Activated naive CD4-positive, alpha-beta T cell treated with anti-CD3 and anti-CD28 coated beads, Interleukin-2, amount 50 U/mL, for 72 hours (primary cell): ENCODE measurements at places on chromosomes 13 and 19. TPM values are rescaled to one million over a fixed set of nuclear protein-coding genes. Genes with fewer than 3 reads are reported as not detected.

The ZNF211 gene
- 12.0 TPM for total RNA-seq

The MBD3L2 gene
- not detected for total RNA-seq

The UBE2M gene
- 121 TPM for total RNA-seq

The FBN3 gene
- total RNA-seq = not detected

The PRODH2 gene
- total RNA-seq = not detected

The MIPEP gene
- total RNA-seq = 4.2 TPM

The SMAD9 gene
- not detected for total RNA-seq

The SKA3 gene
- total RNA-seq = 29.2 TPM

The SOHLH2 gene
- total RNA-seq = not detected

The ZNF329 gene
- 3.6 TPM for total RNA-seq

The PSG7 gene
- total RNA-seq = not detected

The GRIN2D gene
- 0.45 TPM for total RNA-seq

The TGFBR3L gene
- 5.8 TPM for total RNA-seq

The PLIN5 gene
- 0.41 TPM for total RNA-seq

The ERICH4 gene
- total RNA-seq = not detected

The PRRG2 gene
- 2.3 TPM for total RNA-seq

The CASP14 gene
- total RNA-seq = not detected

The PLEKHF1 gene
- total RNA-seq = 24.3 TPM

The SAE1 gene
- total RNA-seq = 121 TPM

The SHC2 gene
- not detected for total RNA-seq

The ZNF208 gene
- 4.2 TPM for total RNA-seq

The PGLYRP2 gene
- total RNA-seq = 0.29 TPM

The FFAR3 gene
- 5.1 TPM for total RNA-seq

The LPAR2 gene
- total RNA-seq = 122 TPM

The HNRNPL gene
- 720 TPM for total RNA-seq

The ANKLE1 gene
- 8.4 TPM for total RNA-seq

The HSD17B14 gene
- total RNA-seq = 1.7 TPM

The LRRC4B gene
- not detected for total RNA-seq

The EPS8L1 gene
- 2.6 TPM for total RNA-seq

The CYP2A6 gene
- 0.23 TPM for total RNA-seq

The TEX26 gene
- not detected for total RNA-seq

The MEX3D gene
- 3.0 TPM for total RNA-seq

The MIA gene
- total RNA-seq = not detected

The ZNF230 gene
- total RNA-seq = 3.6 TPM

The CEACAM3 gene
- not detected for total RNA-seq

The FGF22 gene
- not detected for total RNA-seq

The CYP4F2 gene
- 0.43 TPM for total RNA-seq

The LGALS4 gene
- 0.59 TPM for total RNA-seq

The TMEM238 gene
- total RNA-seq = 7.8 TPM

The BST2 gene
- 126 TPM for total RNA-seq

The TGDS gene
- 22.9 TPM for total RNA-seq

The KLK2 gene
- total RNA-seq = not detected

The EIF3K gene
- total RNA-seq = 282 TPM

The CEACAM20 gene
- total RNA-seq = not detected

The APOE gene
- total RNA-seq = 2.9 TPM

The ZSWIM9 gene
- total RNA-seq = 9.0 TPM

The CERS1 gene
- total RNA-seq = not detected

The PRSS57 gene
- not detected for total RNA-seq

The BLVRB gene
- total RNA-seq = 39.7 TPM

The BCAM gene
- total RNA-seq = not detected

The FAAP24 gene
- 9.8 TPM for total RNA-seq

The BCL3 gene
- 124 TPM for total RNA-seq

The TMEM255B gene
- 2.9 TPM for total RNA-seq

The TMEM205 gene
- 36.4 TPM for total RNA-seq

The ZNF229 gene
- total RNA-seq = 0.09 TPM
